Omental fat pad (tissue), 4 donors: ENCODE measurements at places on chromosomes 5 and 9. TPM values are rescaled to one million over a fixed set of nuclear protein-coding genes. Genes with fewer than 3 reads are reported as not detected.

GRCh38 chr5:172213126-172213525 lies 19.2 kb downstream of the EFCAB9 start:
- no peak for DNase-seq

- DNase-seq = no peak
Measured at GRCh38 chr5:135458356-135458755, 6.2 kb upstream of the TIFAB start.

Gene LMX1B
- total RNA-seq = not detected

- DNase-seq = no peak
Measured at GRCh38 chr9:2453106-2453505, 168.5 kb upstream of the VLDLR start.

Gene SLC25A2
- total RNA-seq = not detected

GRCh38 chr5:156409834-156410233 lies 82.9 kb downstream of the SGCD start:
- no peak for DNase-seq

GRCh38 chr9:69211424-69212036 lies 37.5 kb downstream of the TJP2 start:
- DNase-seq = no peak

DNA sequence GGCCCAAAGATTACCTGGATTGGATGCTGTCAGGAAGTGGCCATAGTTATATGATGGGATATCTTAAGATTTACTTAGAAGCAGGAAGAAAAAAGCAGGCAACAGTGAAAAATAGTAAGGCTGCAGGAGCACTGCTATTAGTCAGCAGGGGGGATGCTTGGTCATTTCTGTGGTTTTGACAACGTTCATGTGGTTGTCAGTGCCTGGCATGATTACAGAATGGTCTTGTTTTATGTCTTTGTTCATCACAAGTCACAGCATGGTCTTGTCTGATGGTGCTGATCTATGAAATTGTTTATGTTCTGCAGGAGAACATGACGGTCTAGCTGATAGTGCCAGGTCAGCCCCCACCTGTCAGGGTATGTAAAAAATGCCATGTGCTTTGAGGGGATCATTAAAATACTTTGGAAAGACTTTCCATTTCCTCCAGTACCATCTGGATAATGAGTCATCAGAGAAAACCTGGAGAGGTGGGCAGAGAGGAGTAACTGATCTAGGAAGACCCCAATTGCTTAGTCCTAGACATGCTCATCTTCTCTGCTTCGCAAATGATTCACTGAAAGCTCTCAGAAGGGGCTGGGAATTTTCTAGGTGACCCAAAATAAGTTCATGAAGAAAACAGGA lies 48.5 kb downstream of the PLGRKT start:
- no peak for DNase-seq

- DNase-seq = no peak
Measured at GRCh38 chr9:114957558-114957957, 27.2 kb upstream of the TNFSF8 start.

- no peak for DNase-seq
Measured at GRCh38 chr5:160702311-160702803, 149.7 kb downstream of the ATP10B start.

- DNase-seq = no peak
Measured at GRCh38 chr9:81118416-81118815, 570.9 kb downstream of the TLE1 start.

- DNase-seq = no peak
Measured at GRCh38 chr9:137311171-137311985, 9.3 kb upstream of the NRARP start.

Gene TMEM252
- not detected for total RNA-seq

Gene LHFPL2
- 146 TPM for total RNA-seq
